ENCODE measurements at places on chromosomes 12 and 14.

DNA sequence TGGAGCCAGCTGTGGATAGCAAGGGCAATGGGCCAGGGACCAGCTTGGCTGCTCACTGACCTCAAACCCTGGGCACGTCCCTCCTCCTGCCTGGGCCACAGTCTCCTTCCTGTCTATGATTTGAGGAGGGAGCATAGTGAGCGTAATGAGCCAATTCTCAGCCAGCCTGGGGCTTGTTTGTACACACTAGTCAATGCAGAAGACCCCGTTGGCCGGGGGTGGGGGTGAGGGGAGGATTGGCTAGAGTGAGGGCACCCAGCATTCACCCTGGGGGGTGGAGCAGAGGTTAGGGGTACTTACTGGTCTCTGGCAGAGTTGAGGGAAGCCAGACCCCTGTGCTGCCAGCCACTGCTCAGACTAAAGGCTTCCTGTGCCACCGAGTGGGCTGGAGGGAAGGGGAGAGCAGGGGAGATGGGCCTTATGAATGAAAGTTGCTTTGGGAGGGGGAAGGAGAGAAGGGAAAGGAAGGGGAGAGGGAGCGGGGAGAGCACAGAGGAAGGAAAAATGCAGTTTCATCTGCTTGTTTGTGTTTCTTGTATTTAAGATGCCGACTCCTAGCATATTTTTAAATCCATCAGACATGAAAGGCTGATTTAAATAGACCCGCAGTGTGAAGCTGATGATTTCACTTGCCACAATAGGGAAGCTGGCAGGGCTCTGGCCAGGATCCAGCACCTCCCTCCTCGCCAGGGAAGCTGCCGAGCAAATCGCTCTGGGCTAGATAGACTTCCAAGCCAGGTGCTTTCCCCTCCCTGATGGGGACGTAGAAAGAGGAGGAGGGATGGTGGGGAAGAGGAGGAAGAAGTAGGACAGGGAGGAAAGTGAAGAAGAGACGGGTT is 114.0 kb downstream of the PRMT8 start:
- DNase-seq: no peak

GRCh38 chr14:91261115-91261514 is 16.6 kb upstream of the GPR68 start:
- DNase-seq: no peak

DNA sequence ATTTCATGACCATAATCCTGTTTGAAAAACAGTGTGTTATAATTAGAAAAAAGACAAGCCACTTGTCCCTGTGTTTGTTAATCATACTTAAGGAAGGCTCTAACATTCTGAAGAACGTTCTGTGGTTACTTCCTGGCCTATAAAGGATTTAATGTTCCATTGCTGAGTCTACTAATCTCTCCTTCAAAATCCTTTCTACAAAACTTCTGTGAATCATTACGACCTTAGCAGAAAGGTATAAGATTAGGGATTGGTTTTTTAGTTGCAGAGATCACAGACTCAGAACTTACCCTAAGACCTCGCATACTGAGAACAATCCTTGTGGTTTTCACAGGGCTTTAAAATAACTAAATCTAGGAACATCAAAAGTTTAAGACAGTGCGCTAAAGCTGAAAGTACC is 48.3 kb downstream of the TMCC3 start:
- no peak for DNase-seq

DNA sequence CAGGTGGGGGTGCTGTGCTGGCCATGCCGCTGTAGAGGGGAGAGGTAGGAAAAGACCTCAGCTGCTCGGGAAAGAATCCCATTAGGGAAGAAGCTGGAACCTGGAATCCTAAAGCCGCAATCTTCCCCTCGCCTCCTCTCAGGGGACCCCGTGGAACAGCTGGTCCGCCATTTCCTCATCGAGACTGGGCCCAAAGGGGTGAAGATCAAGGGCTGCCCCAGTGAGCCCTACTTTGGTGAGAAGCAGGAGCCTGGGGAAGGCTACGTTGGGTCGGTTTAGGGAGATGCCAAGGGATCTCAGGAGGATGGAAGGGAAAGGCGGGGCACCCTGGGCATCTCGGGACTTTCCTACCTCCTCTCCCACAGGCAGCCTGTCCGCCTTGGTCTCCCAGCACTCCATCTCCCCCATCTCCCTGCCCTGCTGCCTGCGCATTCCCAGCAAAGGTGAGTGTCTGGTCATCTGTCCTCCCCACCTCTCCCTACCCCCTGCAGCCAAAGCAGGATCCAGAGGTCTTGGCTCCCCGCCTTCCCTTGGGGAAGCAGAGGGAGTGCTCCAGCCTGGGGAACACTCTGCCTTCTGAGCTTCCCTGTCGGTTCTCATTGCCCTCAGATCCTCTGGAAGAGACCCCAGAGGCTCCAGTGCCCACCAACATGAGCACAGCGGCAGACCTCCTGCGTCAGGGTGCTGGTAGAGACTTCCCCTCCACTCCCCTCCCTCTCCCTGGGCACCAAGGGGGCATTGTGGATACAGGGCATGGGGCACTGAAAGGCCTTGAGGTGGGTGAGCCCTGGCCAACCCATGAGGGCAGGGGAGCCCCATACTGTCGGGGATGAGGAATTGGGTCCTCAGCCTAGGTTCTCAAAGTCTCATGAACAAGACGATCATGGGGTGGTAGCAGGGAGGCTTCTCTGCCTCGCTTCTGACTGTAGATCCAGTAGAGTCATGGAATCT is 12.4 kb downstream of the TNS2 start:
- no peak for DNase-seq

GRCh38 chr14:75201087-75201486 is 24.7 kb upstream of the TMED10 start:
- DNase-seq: no peak

DNA sequence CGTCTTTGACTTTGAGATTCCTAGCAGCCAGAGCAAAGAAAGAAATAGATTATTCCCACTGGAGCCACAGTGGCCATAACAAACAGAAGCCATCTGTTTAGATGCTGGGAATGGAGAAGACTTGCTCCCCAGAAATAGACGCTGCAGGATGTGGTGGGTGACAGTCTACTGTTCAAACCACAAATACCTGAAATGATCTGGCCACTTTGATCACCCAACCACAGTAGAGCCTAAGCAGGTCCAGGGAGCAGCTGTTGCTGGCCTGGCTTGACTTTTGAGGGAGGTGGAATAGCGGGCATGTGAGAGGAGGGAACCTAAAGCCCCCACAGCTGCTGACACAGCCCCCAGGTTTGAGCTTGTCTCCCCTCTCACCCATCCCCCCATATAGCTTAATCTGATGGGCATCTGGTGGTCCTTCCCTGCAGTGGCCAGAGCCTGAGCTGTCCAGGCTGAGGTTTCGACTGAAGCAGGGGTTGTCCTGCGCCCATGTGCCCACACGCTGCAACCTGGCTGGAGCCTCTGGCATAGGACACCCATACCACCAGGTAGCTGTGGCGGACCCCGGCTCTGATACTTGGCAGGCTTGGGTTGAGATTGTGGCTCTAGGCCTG is 38.7 kb downstream of the SH2B3 start:
- DNase-seq: peak; percentile 30

GRCh38 chr14:72636871-72637270 is 257.0 kb downstream of the DPF3 start:
- no peak for DNase-seq
